ENCODE measurements at places on chromosomes 1 and 21.

DNA sequence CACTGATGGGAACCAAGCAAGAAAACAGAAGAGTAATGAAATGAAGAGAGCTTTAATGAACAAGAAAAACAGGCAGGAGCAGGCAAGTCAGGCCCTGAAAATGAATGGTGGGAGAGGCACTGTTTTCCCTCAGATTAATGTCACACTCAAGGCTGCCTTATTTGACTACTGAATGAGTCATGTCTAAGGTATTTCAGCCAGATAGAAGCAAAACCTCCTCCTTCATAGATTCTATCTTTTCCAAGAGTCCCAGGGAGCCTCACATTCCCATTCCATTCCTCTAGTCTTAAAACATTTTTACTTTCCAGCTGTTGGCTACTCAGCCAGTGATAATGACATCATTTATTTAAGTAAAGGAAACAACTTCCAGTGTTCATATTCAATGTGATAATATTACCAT, 228.4 kb upstream of the NRIP1 start:
- no peak for DNase-seq

DNA sequence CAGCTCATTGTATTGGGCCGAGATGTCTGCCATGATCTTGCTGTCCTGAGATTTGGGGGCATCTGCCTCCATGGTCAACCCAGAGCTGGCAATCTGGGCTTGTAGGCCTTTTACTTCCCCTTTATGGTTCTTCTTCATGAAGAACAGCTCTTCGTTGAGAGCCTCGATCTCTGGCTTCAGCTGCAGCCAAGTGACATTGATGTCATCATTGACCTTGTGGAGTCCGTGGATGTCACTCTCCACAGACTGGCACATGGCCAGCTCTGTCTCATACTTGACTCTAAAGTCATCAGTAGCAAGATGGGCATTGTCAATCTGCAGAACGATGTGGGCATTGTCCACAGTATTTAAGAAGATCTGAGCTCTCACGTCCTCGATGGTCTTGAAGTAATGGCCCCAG, 29.2 kb downstream of the RAP1A start:
- DNase-seq, result no peak

GRCh38 chr1:57492586-57493226, 68.8 kb upstream of the DAB1 start:
- no peak for DNase-seq

DNA sequence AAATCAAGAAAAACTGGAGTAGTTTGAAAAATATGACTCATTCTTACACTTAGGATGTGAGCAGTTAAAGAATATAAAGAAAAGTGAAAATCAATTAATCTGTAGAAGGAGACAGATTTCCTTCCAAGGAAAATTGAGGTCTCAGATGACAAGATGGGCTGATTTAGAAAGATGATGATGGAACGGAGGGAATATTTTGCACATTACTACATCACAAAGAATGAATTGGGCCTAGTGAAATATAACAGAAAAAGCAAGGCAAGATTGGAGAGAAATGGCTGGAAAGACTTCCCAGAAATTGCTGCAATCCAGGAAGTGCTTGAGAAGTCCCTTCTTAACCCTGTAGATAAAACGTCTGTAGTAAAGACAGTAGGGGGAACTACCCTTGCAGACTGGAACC, 169.1 kb upstream of the SYT6 start:
- no peak for DNase-seq

GRCh38 chr1:179146476-179146875, 64.6 kb downstream of the TOR3A start:
- no peak for DNase-seq

GRCh38 chr1:153954826-153955225, 3.6 kb downstream of the CRTC2 start:
- no peak for DNase-seq
